HFFc6 (cell line): ENCODE measurements at places on chromosomes 2 and 18. TPM values are rescaled to one million over a fixed set of nuclear protein-coding genes. Genes with fewer than 3 reads are reported as not detected.

HDAC4 gene
- total RNA-seq: 9.5 to 12.5 TPM (median 10.8 TPM) in 3 replicates

CHST9 gene
- not detected in 3 replicates for total RNA-seq

RGPD3 gene
- not detected in 3 replicates for total RNA-seq

- no peak for DNase-seq
Observed at GRCh38 chr18:57906852-57907251, 103.7 kb upstream of the ATP8B1 start.

DNA sequence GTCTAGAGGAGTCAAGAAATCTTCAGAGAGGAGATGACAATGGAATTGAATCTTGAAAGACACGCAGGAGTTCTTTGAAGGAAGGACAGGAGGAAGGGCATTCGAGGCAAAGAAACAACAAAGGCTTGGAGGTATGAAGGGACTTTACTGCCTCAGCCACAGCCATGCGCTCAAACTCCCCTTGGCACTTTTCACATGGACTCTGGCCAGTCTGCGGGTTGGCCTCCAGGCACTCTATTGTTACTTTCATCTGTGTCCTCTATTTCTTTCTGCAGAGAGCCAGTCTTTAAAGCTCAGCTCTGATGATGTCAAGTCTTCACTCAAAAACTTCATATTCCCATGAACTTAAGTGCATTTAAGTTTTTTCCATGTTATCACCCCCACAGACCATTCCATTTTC lies 95.4 kb downstream of the ZAP70 start:
- DNase-seq: no peak

DNA sequence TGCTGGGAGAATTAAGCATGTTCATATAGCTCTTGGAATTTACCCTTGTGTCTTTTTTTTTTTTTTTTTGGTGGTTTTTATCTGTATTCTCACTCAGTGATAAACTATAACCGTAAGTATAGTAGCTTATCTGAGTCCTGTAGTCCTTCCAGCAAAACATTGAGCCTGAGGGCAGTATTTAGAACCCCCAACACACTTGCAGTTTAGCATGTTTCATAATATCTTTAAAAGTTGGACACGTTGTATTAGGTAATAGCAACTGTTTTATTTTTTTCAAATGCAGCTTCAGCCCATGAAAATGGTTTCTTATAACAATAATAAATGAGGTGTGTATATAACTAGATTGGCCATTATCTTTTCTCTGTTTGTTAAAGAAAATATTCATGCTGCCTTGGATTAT lies 603.5 kb upstream of the HS6ST1 start:
- DNase-seq: no peak
